ENCODE measurements at places on chromosomes 16 and 17.
A peak's percentile ranks its signal among the peaks of the same experiment; 100 is the strongest.

- no peak for DNase-seq
Measured at GRCh38 chr17:50590946-50591737, 30.6 kb downstream of the CACNA1G start.

GRCh38 chr17:82984751-82985427 is 94.5 kb upstream of the METRNL start:
- no peak for DNase-seq

- no peak for DNase-seq
Measured at GRCh38 chr16:88840600-88841215, 16.0 kb downstream of the GALNS start.

DNA sequence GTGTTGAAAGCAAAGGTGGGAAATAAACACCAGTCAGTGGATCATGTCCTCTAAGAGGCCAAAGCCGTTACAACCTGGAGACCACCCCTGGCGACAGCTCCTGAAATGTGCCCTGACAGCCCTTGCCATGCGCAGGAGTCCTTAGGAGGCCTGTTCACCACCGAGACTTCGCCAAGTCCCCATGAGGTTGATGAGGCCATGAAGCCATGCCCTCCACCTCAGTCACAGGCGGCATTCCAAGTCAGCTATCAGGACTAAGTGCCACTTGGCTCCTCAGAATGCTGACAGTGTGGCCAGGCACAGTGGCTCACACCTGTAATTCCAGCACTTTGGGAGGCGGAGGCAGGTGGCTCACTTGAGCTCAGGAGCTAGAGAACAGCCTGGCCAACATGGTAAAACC is 27.1 kb downstream of the ADAM11 start:
- no peak for DNase-seq

DNA sequence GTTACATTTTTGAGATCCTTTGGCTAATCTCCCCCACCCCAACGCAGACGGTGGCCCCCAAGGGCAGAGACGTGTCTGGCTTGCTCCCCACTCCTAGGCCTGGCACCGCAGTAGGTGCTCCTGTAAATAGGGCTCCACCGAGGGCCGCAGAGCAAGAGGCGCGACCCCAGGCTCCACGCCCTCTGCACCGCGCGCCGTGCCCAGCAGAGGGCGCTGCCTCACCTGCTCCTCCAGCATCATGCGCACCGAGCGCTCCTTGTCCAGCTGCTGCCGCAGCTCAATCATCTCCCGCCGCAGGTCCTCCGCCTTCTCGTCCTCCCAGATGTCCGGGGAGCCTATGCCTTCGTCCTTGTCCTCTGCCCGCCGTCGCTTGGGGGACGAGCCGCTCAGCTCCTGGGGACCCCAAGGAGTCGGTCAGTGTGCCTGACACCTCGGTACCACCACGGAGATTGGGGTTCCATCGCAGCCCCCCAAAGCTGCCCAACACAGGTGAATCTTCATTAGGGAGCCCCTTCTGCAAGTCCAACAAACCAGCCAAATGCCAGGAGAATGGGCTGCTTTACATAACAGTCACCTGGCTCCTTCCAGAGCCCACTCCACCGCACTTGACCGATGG is 11.2 kb downstream of the TFAP4 start:
- DNase-seq: no peak

DNA sequence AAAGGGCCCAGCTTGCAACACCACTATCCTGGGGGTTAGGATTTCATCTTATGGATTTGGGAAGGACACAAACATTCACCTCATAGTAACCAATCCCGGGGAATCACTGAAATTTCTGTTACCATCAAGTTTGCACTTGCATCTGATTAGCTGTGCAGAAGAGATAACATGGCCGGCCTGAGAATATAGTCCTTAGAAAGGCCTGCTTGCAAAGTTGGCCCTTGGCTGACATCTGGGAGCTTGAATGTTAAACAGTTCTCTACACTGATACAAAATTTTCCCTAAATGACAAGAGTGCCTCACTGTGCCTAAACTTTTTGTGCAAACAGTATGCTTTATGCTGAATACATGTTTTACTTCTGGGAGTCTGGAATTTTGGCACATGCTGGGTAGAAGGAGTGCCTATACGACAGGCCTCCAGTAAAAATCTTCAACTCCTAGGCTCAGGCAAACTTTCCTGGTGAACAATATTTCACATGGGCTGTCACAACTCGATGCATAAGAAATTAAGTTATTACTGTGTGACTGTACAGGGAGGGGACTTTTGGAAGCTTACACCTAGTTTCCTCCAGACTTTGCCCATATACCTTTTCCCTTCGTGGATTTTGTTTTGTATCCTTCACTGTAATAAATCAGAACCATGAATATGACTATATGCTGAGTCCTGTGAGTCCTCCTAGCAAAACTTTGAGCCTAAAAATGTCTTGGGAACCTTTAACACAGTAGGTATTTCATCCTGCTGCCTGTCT is 31.3 kb downstream of the TBC1D3B start:
- DNase-seq: no peak

DNA sequence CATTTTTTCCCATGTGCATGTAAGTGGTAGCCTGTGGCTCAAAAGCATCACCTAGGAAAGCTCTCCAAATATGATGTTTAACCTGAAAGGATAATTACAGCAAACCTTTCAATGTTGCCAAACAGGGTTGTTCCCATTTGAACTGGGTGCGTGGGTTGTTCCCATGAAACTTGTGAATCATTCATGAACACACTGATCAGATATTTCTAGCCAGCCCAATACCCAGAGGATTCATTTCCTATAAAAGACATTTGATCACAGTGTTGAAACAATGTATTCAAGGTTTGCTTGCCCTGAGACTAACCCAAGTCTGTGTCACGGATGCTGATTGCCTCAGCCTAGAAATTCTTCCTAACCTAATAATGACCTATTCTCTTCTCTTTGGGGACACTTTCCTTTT is 12.9 kb downstream of the KRT39 start:
- DNase-seq: no peak

- peak; percentile 48 for DNase-seq
Measured at GRCh38 chr17:9522074-9522473, 53.5 kb downstream of the STX8 start.

DNA sequence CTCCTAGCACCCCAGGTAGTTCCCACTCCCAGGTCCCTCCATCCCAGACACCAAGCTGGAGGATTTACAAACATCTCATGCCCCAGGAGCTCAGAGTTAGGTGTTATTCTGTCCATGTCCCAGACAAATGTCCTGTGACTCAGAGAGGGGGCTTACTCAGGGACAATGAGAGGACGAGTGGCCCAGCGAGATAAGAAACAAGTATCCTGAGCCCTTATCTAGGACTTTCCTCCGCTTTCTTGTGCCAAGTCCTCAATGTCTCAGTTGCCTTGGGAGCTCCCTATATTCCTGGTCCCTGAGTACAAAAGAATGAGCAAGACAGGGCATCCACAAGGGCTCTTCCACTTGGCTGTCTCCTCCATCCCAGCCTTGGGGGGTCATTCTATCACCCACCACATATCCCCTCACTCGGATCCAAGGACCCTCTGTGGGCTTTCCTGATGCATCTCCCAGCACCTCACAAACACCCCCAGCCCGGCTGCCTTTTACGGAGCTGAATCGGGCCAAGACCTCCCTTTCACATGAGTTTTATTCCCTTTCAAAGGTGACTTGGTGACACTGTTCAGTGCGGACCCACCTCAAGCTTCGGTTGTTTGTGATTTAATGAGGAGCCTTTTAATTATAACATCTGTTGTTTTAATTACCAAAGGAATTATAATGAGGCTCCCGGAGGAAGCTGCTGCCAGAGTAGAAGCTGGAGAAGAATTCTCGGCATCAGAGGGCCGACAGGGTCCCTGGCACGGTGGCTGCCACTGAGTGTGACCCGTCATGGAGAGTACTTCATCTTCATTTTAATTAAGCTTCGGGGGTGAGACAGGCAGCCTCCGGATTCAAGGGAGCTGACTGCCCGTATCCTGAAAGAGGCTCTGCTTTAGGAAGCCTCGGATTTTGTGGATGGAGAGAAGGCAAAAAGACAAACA is 121.5 kb downstream of the WSCD1 start:
- no peak for DNase-seq

DNA sequence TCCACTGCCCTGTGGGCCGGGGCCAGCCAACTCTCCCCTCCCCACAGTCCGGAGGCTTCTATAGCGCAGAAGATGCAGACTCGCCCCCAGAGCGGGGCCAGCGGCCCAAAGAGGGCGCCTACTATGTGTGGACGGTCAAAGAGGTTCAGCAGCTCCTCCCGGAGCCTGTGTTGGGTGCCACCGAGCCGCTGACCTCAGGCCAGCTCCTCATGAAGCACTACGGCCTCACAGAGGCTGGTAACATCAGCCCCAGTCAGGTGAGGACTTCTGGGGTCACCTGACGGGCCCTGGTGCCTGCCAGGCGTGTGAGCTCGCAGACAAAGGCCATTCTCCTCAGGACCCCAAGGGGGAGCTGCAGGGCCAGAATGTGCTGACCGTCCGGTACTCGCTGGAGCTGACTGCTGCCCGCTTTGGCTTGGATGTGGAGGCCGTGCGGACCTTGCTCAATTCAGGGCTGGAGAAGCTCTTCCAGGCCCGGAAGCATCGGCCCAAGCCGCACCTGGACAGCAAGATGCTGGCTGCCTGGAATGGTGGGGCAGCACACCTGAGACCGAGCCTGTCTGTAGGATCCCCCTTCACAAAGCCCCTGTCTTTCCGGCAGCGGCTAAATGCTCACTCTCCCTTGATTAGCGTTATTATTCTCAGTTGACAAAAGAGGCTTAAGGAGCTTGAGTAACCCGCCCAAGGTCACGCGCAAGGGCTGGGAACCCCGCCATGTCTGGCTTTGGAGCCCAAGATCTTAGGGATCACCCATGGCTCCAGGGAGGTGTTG is 3.9 kb downstream of the SPATA20 start:
- peak; percentile 87 for DNase-seq

DNA sequence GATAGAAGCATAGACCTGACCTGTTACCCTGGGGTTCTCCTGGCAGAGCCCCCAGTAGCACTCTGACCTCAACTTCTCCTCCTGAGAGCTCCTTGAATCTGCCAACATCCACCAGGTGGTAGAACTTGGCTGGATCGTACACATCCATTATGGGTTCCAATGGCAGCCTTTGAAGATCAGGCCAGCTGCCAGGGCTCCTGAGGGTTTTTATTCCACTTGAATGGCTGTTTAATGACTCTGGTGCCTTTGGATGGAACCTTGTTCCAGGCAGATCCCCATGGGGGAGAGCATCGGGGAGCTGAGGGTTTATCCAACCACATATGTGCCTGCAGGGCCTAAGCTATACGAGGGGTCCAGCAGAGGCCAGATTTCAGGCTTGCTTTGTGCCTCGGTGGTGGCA is 47.1 kb upstream of the CLEC19A start:
- no peak for DNase-seq

GRCh38 chr16:24077966-24078365 is 178.2 kb upstream of the CACNG3 start:
- no peak for DNase-seq

DNA sequence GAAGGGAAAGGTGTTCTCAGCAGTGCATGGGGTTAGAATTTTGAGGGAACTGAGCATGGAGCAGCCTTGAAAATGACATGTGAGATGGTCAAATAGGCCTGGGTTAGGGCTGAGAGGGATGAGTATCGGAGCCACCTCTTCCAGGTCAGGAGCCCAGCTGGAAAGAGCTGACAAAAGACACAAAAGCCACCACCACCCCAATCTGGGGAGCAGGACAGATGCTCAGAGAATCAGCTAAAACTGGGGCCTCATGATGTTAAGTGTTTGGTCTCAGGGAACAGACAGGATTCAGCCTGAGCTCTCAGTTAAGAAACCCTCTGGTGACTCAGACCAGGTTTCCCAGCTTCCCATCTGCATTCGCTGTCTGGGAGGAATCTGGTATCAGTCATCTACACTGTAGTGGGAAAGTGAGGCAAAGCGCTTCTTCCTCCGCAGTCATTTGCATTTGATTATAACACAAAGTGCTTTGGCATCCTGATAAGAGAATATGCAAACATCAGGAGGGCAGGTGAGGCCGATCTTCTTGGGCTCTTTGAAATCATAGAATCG is 2.6 kb downstream of the WNT9B start:
- no peak for DNase-seq

GRCh38 chr17:49819138-49819537 is 28.7 kb downstream of the TAC4 start:
- DNase-seq: no peak

DNA sequence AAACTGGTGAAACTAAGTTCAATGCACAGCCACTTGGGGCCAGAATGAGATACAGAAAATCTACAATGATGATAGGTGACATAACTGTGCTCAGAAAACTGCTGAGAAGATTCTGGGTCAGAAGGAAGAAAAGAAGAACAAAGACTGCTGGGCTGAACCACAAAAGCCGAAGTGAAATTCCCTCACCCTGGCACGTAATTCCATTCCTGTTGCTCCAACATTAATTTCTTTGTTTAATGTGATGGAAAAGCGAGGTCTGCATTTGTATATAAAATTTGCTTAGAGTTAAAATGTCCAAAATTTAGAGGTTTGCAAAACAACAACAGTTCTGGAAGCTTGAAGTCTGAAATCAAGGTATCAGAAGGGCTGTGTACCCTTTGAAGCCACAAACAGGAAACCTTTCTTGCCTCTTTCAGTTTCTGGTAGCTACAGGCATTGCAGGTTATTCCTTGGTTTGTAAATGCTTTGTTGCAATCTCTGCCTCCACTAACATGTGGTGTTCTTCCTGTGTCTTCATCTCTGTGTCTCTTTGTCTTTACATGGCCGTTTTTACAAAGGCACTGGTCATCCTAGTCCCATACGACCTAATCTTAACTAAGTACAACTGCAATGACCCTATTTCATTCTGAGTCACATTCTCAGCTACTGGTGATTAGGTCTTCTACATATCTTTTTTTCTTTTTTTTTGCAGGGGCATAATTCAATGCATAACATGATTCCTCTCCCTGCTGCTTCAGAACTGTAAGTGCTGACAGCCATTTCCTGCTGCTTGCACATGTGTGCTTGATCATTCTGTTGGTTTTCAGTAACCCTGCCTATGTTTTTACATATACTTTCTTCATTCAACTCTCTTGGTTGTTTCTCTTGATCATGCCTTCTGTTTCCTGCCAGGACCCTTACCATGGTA is 603.0 kb upstream of the CDH8 start:
- no peak for DNase-seq

GRCh38 chr16:50593410-50594150 is 45.4 kb downstream of the NKD1 start:
- DNase-seq: no peak

DNA sequence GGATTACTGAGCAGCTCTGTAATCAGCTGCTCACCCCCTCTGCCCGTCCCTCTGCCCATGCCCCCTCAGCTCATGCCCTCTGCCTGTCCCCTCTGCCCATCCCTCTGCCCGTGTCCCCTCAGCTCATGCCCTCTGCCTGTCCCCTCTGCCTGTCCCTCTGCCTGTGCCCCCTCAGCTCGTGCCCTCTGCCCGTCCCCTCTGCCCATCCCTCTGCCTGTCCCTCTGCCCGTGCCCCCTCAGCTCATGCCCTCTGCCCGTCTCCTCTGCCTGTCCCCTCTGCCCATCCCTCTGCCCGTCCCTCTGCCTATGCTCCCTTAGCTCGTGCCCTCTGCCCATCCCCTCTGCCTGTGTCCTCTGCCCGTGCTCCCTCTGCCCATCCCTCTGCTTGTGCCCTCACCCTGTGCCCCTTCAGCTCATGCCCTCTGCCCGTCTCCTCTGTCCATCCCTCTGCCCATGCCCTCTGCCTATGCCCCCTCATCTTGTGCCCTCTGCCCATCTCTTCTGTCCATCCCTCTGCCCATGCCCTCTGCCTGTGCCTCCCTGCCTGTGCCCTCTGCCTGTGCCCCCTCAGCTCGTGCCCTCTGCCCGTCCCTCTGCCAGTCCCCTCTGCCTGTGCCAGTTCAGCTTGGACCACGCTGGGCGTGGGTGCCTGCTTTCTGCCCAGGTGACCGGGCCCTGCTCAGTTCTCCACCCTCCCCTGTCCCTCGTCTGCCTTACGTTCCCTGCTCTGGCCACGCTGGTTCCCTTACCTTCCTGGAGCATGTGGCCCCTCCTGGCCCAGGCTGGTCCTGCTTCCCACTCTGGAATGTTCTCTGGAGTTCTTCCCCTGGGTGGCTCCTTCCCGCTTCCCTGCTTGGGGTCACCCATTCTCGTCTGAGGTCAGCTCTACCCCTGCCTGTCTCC is 97.6 kb downstream of the NPIPB11 start:
- no peak for DNase-seq
